ENCODE measurements at places on chromosomes 3 and 15. TPM values are rescaled to one million over a fixed set of nuclear protein-coding genes. Genes with fewer than 3 reads are reported as not detected.

RETNLB gene
- not detected for polyA plus RNA-seq

TTC21A gene
- 0.93 TPM for polyA plus RNA-seq

B3GALNT1 gene
- 1.3 TPM for polyA plus RNA-seq

RTP4 gene
- polyA plus RNA-seq: not detected

TUBGCP5 gene
- 25.5 TPM for polyA plus RNA-seq

CLDN1 gene
- not detected for polyA plus RNA-seq

CPLX3 gene
- not detected for polyA plus RNA-seq

CAND2 gene
- 7.7 TPM for polyA plus RNA-seq

LNP1 gene
- 3.4 TPM for polyA plus RNA-seq

LTK gene
- polyA plus RNA-seq: 4.3 TPM

ATP13A5 gene
- not detected for polyA plus RNA-seq

GOLGA8H gene
- polyA plus RNA-seq: 0.04 TPM

CLRN1 gene
- polyA plus RNA-seq: not detected

VILL gene
- polyA plus RNA-seq: 18.1 TPM

CACNA2D2 gene
- 0.27 TPM for polyA plus RNA-seq

CCR9 gene
- polyA plus RNA-seq: not detected

NR2E3 gene
- polyA plus RNA-seq: not detected

NLGN1 gene
- polyA plus RNA-seq: not detected

EFCAB12 gene
- 0.56 TPM for polyA plus RNA-seq

SCN11A gene
- not detected for polyA plus RNA-seq

CCDC174 gene
- 22.8 TPM for polyA plus RNA-seq

NTRK3 gene
- 0.08 TPM for polyA plus RNA-seq

SLC2A2 gene
- polyA plus RNA-seq: not detected

HHLA2 gene
- not detected for polyA plus RNA-seq

CCR1 gene
- not detected for polyA plus RNA-seq

NAALADL2 gene
- 0.88 TPM for polyA plus RNA-seq

LMLN gene
- 8.5 TPM for polyA plus RNA-seq

UBE3A gene
- polyA plus RNA-seq: 38.1 TPM

TMEM108 gene
- 3.4 TPM for polyA plus RNA-seq

NRROS gene
- 6.4 TPM for polyA plus RNA-seq

RAD18 gene
- 29.1 TPM for polyA plus RNA-seq

PXYLP1 gene
- polyA plus RNA-seq: 1.5 TPM

Measured in K562 (cell line).